ENCODE measurements at places on chromosomes 1 and 21.

- no peak for DNase-seq
These were observed 118.7 kb downstream of the GLIS1 start for GRCh38 chr1:53620061-53620855.

GRCh38 chr1:21496886-21497285 lies 12.3 kb upstream of the ALPL start:
- no peak for DNase-seq

GRCh38 chr1:113868387-113869083 lies 3.0 kb downstream of the PTPN22 start:
- no peak for DNase-seq

DNA sequence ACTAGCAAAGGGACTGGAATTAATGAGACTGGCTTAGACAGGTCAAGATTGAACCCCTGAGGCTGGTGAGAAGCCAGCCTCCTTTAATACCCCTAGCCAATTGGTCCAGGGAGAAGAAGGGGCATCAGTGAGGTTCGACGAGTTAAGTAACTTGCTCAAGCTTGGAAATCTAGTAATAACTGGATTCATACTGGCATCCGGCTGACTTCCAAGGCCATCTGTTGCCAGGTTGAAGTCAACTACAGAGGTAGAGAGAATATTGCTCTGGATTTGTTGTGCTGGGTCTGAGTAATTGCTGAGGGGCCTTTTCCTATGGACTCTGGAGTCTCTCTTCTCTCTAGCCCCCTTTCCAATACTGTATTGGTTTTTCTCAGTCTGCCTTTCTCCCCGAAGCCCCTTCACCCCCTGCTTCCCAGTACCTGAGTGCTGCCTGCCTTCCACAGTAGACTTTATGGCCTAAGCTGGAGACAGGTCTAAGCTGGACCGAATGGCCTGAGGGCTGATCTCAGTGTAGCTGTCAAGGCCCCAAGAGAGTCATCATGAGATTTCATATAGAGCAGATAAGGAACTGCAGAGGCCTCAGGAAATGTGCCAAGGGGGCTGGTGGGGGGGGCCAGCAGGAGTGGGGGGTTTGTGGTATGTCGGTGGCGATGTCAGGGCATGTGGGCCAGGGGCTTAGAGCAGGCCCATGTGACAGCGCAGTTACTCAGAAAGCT lies 42.4 kb upstream of the IL19 start:
- DNase-seq = no peak

- DNase-seq = no peak
These were observed 32.4 kb upstream of the PRDX6 start for GRCh38 chr1:173444757-173445156.

Measured in NCI-H2081 (cell line).